ENCODE measurements at places on chromosomes 3 and 15.

- DNase-seq: peak; percentile 82
Observed at GRCh38 chr3:178084938-178085816, 451.1 kb upstream of the KCNMB2 start.

DNA sequence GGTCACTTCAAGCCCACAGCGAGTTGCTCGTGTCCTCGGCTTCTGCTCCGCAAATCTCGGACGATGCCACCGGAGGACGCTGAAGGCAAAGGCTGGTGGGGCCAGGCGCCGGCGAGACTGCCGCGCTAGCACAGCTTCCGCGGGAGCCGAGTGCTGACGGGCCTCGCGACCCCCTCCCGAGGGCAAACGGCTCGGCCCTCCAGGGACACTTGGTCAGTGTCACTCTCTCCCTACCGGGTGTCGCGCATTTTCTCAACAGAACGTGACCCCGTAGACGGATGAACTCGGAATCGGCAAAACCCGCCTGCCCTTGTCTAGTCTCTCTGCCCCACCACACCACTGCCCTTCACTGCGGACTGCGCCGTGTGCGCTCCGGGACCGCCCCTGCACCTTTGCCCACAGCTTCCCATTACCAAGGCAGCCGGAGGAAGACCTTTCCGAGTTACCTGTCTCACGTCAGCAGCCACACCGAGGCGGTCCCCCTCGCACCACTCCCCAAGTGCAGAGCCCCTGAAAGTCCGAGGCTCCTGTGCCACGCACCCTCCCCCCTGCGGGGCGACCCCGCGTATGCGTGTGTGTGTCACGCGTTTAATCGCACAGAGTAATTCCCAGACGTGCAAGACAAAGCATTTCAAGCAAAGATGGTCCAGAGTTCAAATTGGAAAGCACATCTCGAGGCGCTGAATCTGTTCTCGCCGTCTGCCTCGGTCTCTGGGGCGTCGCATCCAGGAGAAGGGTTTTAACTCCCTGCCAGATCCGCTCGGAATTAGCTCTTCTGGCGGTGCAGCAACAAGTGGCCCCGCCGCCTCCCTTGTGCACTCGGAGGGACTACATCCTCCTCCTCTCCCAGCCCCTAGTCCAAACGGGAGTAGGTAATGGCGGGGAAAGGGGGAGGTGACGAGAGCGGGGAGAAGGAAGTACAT is 245.0 kb upstream of the TOPAZ1 start:
- DNase-seq: no peak

GRCh38 chr3:131004603-131005002 is 22.0 kb downstream of the ASTE1 start:
- no peak for DNase-seq

GRCh38 chr3:33092496-33093254 is 4.3 kb downstream of the GLB1 start:
- no peak for DNase-seq

GRCh38 chr15:79034284-79034683 is 56.3 kb downstream of the RASGRF1 start:
- no peak for DNase-seq

GRCh38 chr3:37348736-37349396 is 174.5 kb upstream of the LRRFIP2 start:
- DNase-seq: no peak

DNA sequence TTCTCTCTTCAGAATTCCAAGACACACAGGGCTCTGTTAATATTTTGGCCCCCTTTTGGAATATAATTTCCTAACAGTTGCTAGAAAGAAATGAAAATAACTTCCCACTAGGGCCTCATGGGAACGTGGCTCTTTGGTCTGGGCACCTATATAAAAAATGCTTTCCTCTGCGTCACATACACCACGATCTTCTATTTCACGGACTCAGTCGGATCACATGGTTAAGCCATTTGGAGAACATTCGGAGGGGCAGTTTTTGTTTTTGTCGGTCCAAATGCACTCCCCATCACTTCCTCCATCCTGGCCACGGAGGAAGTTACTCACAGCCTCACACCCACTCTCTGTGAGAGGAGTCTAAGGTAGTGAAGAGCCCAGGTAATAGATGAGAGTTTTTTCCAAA is 21.0 kb downstream of the TMEM44 start:
- DNase-seq: no peak
